ENCODE measurements at places on chromosomes 1 and 21.
A peak's percentile ranks its signal among the peaks of the same experiment; 100 is the strongest.

- DNase-seq: no peak
These were observed 440.1 kb upstream of the PTBP2 start for GRCh38 chr1:96281491-96281890.

DNA sequence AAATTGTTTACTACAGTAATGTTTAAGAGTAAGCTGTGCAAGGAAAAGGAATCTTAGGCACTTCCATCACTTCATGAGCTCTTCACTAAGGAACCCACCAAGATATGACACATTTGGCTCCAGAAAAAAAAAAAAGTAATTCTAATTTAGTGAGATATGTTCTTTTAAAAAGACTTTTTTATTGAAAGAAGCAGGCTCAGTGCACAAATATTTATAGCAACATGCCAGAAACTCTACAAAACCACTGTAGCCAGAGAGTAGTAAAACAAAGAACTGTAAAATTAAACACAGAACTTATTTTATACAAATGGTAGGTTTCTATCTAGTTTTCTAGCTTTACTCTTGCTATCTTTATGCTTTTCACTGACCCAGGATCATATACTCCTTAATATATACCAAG lies 434.6 kb upstream of the ADGRL2 start:
- no peak for DNase-seq

DNA sequence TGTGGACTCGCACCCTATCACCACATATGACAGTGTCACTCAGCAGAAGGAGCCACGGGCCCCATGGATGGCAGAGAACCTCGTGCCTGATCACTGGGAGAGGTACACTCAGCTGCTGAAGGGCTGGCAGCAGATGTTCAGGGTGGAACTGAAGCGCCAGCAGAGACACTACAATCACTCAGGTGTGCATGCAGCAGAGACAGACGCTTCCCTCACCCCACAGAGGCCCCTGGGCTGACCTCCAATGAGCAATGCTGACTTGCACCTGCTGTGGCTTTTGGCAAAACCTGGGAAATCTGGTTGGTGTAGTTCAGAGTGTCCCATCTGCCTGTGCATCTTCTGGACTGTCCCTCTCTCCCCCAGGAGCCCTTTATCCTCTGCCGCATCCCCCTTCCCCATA lies 51.9 kb downstream of the KIAA1614 start:
- DNase-seq: peak; percentile 26

- DNase-seq: no peak
These were observed 538.6 kb upstream of the ADAMTS5 start for GRCh38 chr21:27505516-27505915.

GRCh38 chr1:177703888-177704446 lies 265.9 kb downstream of the SEC16B start:
- DNase-seq: no peak

- DNase-seq: no peak
These were observed 312.3 kb upstream of the FAM78B start for GRCh38 chr1:166479052-166479631.

GRCh38 chr1:234840843-234841242 lies 230.9 kb upstream of the IRF2BP2 start:
- no peak for DNase-seq

DNA sequence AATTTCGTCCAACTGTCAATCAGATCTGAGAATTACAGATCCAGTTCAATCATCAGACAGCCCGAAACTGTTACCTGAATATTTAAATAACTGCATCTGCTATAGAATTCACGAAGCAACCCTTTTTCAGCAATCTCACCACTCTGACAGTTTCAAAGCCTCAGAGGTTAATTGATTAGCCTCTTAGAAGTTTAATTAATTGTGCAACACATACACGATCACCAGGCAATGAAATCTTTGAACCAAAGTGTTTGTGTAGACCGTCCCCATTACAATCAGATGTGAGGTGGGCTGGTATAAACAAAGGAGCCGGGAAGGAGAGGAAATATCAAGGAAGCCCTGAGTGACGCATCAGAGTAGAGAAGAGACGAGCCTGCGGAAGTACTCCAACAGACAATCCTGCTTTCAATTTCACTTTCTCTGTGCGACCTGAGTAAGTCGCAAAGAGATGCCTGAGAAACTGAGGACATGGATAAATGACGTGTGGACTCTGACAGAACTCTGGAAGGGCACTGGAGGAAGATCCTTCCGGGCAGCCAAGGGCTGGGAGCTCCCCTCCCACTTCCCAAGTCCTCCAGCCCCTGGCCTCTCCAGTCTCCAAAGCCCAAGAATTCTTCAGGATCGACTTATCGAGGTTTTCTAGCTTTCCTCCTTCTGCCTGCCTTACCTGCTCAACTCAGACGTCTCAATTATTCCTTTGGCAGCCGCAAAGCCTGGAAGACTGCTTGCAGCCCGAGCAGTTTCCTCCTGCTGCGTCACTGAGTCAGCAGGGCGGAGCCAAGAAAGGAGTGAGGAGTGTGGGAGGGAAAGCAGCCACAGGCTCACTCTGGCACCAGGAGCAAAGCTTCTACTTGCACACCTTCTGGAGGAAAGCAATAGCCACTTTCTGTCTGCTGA lies at the start of gene RNASEL:
TSS of gene RNASEL (minus strand) at position 757 of the 897 bp plus-strand sequence. CDS start 2,450 bp downstream, outside the sequence.
- DNase-seq: peak; percentile 91

DNA sequence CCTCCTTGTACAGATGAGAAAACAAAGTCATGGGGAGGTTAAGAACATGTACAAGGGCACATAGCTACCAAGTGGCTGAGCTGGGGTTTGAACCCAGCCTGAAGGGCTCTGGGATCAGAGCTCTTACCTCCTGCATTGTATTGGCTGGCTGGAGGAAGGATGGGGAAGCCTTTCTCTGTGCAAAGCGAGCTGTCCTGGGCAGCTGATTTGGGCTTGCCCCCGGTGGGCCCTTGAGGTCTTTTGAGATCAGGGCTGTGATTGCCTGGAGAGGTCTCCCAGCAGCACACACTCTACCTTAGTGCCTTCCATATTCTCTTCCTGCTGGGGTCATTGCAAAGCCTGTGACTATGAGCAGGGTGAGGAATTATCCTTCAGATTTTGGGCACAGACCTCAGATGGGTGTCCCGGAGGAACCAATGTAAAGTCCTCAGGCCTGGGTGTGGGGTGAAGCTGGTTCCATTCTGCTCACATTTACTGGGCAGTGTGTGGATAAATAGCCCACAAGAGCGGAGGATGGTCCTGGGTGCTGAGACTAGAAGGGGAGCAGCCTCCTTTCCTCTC lies 53.3 kb upstream of the EPS8L3 start:
- DNase-seq: no peak

DNA sequence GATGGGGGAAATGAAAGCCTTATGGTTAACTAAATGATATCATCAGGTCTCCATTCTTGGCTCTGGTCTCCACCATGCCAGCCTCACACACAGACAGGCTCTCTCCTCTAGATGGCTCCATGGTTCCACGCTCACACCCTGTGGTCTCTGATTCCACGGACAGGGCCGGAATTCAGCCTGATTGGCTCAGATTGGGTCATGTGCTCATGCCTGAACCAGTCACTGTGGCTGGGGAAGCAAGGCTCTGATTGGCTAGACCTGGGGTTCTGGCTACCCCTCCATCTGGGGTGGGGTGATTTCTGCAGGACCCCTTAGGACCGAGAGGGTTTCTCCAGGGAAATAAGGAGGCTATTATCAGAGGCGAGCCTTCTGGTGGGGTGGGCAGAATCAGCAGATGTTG lies 277.0 kb downstream of the PTPRU start:
- peak; percentile 75 for DNase-seq

- no peak for DNase-seq
These were observed 30.7 kb downstream of the PTPN14 start for GRCh38 chr1:214520544-214521165.

DNA sequence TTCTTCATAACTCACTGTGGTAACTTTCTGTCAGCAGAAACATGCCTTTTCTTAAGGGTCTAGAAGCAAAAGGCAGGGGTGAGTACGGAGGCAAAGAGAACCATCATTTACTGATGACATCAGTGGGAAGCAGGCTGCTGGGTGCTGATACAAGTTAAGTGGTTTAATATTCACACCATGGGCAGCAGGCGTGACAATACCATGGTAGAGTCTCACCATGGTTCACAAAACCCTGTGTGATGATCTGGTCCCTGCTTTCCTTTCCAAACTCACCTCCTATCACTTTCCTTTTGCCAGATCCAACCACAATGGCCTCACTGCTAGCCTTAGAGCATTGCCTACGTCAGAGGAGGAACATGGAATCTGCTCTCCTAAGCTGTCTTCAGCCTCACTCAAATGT lies 8.7 kb downstream of the MAB21L3 start:
- DNase-seq: no peak

DNA sequence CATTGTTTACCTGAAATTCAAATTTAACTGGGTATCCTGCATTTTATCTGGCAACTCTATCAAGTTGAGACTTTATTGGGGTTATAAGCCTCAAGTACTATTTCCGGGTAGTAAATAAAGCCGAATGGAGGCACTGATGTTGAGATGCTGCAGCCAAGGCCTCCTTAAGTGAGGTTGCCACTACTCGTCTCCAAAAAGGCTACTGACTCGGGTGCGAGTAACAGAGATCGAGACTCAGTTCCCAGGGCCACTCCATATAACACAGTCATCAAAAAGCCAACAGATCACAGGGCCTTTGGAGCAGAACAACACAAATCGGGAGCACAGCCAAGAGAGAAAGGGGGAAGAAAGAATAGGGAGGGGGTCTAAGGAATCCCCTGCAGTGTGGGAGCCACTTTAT lies 524 bp downstream of the COPA start:
- no peak for DNase-seq

- no peak for DNase-seq
These were observed 76.3 kb downstream of the MORN1 start for GRCh38 chr1:2314803-2315673.

- DNase-seq: no peak
These were observed 141.0 kb downstream of the ATP6V1G3 start for GRCh38 chr1:198399452-198399851.

- no peak for DNase-seq
These were observed 356.0 kb downstream of the HHAT start for GRCh38 chr1:210684466-210685294.

GRCh38 chr21:38505654-38506523 lies 7.6 kb upstream of the ERG start:
- no peak for DNase-seq

- DNase-seq: no peak
These were observed 6.3 kb upstream of the KYAT3 start for GRCh38 chr1:88998716-88999115.

GRCh38 chr1:95146637-95147036 lies 29.5 kb downstream of the TLCD4 start:
- no peak for DNase-seq

- DNase-seq: no peak
These were observed 479 bp downstream of the SELENOF start for GRCh38 chr1:86913399-86913895.

DNA sequence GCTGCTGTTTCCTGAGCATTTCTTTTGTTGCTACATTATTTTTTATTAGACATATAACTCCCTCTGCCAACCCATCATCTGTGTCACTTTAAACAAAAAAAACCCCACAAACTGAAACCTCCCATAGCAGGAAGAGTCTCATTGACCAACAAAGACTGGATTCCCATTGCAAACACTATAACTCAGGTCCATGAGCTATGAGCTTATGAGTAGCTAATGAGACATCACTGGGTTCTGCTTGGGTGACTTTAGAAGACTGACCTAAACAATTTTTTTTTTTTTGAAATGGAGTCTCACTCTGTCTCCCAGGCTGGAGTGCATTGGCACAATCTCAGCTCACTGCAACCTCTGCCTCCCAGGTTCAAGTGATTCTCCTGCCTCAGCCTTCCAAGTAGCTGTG lies 212.8 kb downstream of the LTN1 start:
- no peak for DNase-seq

GRCh38 chr1:167981933-167982332 lies 45.1 kb upstream of the MPC2 start:
- no peak for DNase-seq

DNA sequence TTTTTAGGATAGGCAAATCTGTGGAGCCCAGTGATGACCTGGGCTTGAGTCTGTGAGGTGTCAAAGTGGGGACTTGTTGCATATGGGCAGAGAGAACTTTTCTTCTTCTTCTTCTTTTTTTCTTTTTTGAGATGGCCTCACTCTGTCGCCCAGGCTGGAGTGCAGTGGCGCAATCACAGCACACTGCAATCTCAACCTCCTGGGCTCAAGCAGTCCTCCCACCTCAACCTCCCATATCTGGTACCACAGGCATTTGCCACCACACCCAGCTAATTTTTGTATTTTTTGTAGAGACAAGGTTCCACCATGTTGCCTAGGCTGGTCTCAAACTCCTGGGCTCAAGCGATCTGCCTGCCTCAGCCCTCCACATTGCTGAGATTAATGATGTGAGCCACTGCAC lies 80.3 kb downstream of the RD3 start:
- DNase-seq: no peak

GRCh38 chr1:192697771-192698170 lies 61.8 kb downstream of the RGS13 start:
- no peak for DNase-seq

- no peak for DNase-seq
These were observed 611.5 kb upstream of the RGS18 start for GRCh38 chr1:191546803-191547202.

- no peak for DNase-seq
These were observed 56.4 kb downstream of the GREM2 start for GRCh38 chr1:240555524-240555923.
